ENCODE measurements at places on chromosomes 3 and 15.

- DNase-seq = no peak
These were observed 16.5 kb downstream of the MITF start for GRCh38 chr3:69755795-69756194.

DNA sequence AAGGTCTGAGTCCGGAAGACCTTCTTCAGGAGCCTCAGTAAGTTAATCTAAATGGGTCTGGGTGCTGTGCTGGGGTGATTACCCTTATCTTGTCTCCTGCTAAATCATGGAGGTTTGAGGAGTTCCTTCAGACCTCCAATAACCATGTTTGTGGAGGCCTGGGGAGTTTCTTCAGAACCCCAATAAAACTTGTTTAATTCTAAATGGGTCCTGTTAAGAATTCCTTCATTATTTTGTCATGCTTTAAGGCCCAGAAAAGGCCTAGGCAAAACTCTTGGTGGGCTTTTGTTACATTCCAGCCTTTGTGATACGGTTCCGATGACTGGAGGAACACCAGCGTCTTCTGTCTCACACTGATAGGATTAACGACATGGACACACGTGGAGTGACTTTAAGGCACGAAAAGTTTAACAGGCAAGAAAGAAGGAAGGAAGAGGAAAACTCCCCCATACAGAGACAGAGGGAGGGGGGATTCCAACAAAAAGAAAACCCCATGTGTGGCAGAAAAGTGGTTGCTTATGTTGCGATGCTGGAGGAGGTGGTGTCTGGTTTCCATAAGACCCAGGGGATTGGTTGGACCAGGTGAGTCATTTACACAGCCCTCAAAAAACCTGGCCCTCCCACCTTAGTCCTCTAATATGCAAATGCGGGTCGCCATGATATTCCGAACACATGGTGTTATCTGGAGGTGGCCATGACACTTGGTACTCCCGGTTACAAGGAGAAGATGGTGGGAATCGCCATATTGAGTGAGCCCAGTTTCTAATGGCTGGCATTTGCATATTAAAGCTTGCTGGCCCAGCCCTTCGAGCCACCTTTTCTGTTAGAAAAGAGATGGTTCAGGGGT, 72.6 kb upstream of the MFGE8 start:
- no peak for DNase-seq

DNA sequence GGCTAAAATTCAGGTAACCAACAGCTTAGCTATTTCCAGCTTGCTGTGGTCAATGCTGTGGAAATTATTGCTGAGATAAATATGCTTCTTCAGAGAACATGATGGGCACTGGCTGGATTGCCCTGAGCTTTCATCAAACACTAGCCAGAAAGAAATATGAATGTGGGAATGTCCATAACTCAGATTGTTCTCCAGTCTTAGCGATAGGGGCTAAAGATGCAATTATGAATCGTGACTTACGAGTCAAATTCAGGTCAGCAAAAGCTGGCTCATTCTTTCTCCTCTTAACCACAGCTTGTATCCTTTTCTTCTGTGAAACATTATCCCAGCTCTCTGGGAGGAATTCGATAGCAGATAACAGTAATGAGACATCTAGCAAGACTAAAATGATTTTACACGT, 307.6 kb downstream of the RYR3 start:
- DNase-seq = no peak

- peak; percentile 7 for DNase-seq
These were observed at the start of gene HAPLN3 for GRCh38 chr15:88894819-88895767. TSS of gene HAPLN3 (minus strand) at chr15:88895544. CDS start at chr15:88887298, 8,246 bp downstream.

- no peak for DNase-seq
These were observed 118.0 kb downstream of the GSK3B start for GRCh38 chr3:119976214-119976613.

GRCh38 chr3:95899911-95900310, 914.5 kb upstream of the EPHA6 start:
- DNase-seq = no peak

DNA sequence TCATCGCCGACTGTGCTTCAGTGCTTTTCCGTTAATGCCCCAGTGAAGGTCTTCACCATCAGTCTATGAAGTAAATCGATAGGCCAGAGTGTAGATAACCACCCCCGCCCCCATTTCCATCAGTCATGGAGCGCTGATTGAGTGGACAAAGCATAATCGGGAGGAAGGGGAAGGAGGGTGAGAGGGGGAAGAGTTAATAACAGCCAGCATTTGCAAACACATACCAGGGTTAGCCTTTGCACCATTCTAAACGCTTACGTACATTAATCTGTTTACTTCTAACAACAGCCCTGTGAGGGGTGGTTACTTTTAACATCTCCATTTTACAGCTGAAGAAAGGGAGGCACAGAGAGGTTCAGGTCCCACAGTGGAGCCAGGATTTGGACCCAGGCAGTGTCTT, 26.8 kb downstream of the EDEM1 start:
- no peak for DNase-seq

DNA sequence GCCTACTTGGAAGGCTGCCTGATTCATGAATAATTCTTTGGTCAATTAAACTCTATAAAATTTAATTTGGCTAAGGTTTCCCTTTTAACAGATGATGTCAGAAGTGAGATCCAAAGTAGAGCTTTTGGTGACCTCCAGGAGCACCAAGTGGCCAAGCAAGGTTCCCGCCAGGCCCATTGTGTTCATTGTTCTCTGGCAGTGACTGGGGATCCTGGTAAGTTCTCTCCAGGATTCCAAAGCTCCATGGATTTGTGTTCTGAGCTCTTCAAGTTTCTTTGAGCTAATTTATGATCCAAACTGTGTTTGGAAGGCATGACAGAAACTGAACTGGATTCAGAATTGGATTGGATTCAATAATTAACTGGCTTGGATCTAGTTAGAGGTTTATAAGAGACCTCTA, 72.0 kb upstream of the ALDH1L1 start:
- no peak for DNase-seq

GRCh38 chr15:100717596-100717995, 115.2 kb downstream of the ASB7 start:
- no peak for DNase-seq

GRCh38 chr3:46094506-46094905, 67.2 kb upstream of the XCR1 start:
- DNase-seq = no peak

- DNase-seq = peak; percentile 84
These were observed 23.5 kb downstream of the DRD3 start for GRCh38 chr3:114155370-114155821.

GRCh38 chr3:76051145-76051544, 265.8 kb upstream of the ZNF717 start:
- DNase-seq = no peak

- DNase-seq = no peak
These were observed 26.6 kb downstream of the CA12 start for GRCh38 chr15:63354821-63355650.

DNA sequence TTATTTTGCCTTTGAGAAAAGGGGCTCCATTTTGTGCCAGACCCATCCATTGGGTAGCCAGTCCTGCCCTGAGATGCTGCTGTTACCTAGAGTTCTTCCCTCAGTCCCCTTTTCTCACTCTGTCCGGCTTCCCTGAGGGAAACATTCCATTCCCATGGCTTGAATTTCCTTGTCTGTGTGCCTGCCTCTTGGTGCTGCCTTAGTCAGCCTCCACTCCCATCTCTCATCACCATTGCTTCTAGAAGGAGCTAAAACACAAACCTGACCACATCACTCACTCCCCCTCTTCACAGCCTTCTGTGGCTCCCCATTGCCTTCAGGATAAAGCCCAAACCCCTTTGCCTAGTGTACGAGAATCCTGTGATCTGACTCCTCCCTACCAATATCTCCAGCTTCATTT, 25.2 kb upstream of the C2CD4B start:
- DNase-seq = no peak

- DNase-seq = peak; percentile 88
These were observed 482.5 kb upstream of the TBL1XR1 start for GRCh38 chr3:177679568-177680471.

DNA sequence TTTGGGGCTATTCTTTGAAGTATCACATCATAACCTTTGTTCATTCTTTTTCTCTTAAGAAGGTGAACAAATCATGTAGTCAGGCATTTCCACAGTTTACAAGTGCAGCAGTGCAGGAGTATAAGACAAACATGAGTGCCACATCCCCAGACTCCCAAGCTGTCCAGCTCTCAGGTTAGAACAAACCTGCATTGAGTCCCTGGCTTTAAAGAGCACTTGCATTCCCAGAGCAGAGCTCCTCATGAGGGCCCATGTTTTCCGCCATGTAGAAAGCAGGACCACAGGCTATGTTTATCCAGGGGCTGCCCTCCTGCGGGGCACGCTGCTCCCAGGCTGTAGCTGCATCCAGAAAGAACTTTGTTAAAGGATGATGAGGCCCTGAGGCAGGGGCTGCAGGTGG, 267.7 kb downstream of the TLE3 start:
- no peak for DNase-seq

DNA sequence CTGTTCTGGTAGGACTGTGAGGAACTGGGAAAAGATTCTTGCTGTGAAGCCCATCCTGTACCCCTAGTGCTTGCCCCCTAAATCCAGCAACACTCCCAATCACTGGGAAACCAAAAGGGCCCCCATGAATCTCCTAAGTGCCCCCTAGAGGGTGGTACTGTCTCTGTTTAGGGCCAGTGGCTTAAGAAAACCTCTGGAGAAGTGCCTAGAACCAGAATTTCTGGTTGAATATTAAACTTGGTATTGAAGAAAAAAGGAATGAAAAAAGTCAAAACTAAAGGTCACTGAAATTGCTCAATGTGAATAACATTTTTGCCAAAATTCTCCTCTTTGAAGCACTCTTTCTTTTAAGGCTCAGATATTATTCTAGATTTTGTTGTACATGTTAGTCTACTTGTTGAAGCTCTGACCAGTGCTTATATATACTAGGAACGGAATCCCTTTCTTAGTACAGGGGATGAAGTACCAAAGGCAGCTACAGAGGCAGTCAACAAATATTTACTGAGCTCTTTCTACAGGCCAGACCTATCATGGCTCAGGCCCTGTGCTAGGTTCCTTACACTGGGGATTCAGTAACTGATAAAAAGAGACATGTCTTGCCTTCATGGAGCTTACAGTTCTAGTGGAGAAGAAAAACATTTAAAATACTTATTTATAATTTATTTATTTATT, 138.8 kb downstream of the MYLK start:
- DNase-seq = peak; percentile 14

DNA sequence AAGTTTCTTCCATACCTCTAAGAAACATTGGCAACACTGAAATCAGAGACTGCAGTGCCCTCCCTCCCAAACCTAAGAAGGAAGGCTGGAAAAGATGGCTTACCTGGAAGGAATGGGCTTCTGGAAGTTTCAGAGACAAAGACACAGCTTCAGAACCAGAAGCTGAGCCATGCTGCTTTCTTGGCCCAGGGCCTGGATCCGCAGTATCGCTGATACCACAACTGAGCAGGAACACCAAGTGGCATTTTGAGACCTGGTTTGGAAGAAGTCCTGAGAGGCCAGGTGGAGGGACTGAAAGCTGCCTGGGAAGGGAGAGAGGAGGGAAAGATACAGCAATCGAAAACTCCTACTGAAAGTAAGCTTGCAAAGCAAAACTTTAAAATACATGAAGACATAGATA, 19.8 kb downstream of the GPR160 start:
- no peak for DNase-seq

- no peak for DNase-seq
These were observed 5.2 kb downstream of the CDHR4 start for GRCh38 chr3:49794431-49794830.

DNA sequence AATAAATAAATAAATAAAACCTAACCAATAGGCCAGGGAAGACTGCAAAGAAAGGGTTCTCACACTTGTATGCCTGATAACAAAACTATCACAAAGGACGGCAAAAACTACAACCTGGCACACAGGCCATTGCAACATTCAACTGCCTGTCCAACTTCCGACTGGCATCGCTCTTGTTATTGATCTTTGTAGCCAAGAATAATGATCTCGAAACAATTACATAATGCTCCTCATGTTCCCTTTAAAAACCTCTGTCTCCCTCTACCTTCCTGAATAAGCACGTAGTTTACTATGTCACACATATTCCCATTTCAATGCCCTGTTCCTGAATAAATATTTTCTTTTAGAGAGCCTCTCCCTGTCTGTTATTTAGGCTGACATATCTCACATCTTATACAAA, 74.3 kb downstream of the B3GNT5 start:
- DNase-seq = no peak

- DNase-seq = no peak
These were observed 346.2 kb upstream of the ZNF717 start for GRCh38 chr3:76131396-76132153.

- peak; percentile 75 for DNase-seq
These were observed 10.4 kb downstream of the PEAK1 start for GRCh38 chr15:77409259-77410156.

DNA sequence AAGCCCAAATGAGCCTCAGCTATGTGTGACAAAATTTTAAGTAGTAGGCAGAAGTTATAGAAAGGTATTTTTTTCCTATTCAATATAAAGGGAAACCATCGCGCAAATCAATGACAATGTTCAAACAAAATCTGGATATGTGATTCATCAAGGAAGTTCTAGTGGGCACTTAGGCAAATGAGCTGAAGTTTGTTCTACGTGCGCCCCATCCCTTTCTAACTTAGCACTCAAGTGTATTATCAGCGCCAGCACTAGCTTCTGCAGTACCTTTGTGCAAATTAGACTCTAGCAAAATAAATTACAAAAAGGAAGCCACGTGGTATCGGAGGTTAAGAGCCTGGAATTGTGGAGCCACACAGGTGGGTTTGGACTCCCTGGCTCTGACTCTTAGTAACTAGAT, 91.1 kb downstream of the TBL1XR1 start:
- DNase-seq = no peak

GRCh38 chr3:31009881-31010280, 115.4 kb upstream of the GADL1 start:
- no peak for DNase-seq

GRCh38 chr3:177371888-177372287, 174.6 kb upstream of the TBL1XR1 start:
- DNase-seq = no peak

DNA sequence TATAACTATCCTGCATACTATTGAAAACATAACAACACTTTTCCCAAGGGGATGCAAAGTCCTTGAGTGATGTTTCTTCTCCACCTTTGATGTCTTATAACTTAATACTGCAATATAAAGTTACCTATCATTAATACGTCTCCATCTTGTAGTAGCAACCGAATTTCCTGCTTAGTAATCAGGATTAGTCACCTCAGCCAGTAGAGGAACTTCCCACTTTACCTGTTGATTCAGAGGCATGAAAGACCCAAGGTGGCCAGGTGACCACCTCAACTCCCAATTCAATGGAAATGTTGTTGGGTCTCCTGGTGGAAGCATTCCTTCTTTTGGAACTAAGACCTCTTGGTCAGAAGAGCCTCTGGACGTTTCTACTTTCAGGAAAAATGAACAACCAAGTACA, 3.5 kb upstream of the TMCC1 start:
- no peak for DNase-seq

DNA sequence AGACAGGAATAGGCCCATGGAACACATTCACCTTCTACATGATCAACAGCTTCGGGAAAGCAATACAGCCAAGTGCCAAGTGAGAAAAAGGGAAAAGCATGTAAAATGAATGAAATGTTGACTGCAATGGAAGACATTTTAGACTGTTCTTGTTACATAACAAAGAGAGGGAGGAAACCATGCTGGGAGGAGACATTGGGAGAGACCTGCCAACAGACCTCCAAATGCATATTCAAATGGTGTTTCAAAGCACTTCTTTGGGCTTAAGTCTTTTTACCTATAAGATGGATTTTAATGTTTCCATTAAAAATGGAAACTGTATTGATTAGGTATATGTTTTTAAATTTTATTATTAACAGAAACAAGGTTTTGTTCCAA, 350.0 kb upstream of the THBS1 start:
- no peak for DNase-seq

- peak; percentile 56 for DNase-seq
These were observed 32.4 kb upstream of the SETMAR start for GRCh38 chr3:4270720-4271119.

All from Kasumi-1 (cell line).